ENCODE measurements at places on chromosomes 2 and 18.

DNA sequence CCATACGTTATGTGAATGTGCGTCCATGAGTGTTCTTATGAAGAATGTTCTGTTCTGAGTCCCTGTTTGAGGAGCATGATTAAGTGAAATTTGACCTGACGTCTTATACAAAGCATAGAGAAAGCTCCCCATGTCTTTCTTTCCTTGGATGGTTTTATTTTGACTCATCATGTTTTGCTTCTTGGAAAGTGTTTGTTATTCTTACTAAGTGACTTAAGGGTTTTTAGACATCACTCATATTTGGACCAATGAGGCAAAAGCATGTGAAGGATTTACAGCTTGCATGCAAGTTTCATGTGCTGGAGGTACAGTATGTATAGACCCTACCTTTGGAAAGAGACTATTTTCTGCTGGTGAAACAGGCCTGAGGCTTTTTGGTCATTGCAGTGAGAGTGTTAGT lies 33.5 kb upstream of the ZEB2 start:
- no peak for DNase-seq

GRCh38 chr2:123913143-123913735 lies 111.8 kb upstream of the CNTNAP5 start:
- no peak for DNase-seq

DNA sequence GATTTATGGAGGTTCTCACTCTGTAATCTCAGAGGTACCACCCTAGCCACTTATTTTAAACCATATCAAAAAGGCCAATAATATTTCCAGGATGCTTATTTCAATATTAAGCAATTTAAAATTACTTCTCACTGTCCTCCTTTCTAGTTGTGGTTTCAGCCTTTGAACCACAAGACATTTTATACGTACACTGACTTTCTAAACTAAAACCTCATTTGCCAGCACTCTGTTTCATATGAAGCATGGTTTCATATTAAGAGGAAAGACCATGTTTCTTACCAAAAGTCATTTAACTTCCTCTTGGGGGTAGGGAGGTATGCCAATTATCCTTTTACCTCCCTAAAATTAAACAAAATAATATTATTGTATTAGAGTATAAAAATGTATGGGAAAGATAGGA lies 399.8 kb downstream of the CDH7 start:
- DNase-seq, result no peak

- DNase-seq, result no peak
Measured at GRCh38 chr2:1863386-1863785, 119.1 kb upstream of the PXDN start.

DNA sequence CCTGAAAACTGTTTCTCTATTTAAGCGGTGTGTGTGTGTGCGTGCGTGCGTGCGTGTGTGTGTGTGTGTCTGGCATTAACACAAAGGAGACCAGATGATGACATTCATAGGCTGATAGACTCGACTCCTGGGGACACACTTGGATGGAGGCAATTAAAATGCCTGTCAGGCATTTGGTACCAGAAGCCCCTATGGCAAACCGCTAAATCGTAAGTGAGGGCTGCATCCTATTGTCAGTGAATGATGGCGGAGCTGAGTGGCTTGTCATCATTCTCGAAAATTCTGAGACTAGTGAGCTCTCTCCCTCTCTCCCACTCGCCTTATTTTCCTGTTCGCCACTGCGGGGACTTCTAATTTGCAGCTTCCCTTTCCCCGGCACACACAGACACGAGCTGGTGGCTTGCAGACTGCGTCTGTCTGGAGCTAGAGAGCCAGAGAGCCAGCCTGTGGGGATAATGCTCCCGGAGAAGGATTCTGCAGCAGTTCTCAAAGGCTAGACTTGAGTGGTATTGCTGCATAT lies 155.4 kb downstream of the MAP2 start:
- no peak for DNase-seq

DNA sequence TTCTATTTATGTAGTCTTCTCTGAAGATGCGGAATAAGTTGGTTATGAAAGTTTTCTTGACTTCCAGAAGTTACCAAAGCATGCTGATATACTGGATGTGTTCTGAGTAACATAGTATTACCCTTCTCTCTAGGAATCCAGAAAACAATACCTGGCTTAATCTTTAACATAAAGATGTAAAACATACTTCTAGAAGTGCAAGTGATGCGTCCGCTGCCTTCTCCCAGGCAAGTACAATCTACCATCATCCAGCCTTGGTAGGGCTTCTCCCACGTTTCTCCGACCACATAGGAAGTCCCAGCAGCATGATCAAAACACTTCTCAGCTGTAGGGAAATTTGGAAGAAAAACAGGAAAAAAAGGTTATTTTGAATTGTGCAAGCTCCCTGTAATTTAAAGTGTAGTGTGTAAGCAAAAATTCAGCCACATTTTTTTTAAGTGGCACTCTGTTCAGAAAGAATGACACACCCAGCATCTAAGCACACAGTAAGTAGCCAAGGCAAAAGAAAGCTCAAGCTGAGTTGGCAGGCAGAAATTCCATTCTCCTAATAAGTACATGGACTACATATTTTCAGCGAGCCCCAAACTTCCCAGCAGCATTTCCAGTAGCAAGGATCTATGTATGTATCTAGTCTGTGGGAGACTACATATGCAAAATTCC lies 5.2 kb downstream of the FN1 start:
- no peak for DNase-seq

Data from activated CD4-positive, CD25-positive, alpha-beta regulatory T cell (primary cell).